GM03348 (cell line): ENCODE measurements at places on chromosomes 5 and 9.

GRCh38 chr9:16294133-16294770, 576.2 kb downstream of the BNC2 start:
- peak; percentile 61 for DNase-seq

- no peak for DNase-seq
Observed at GRCh38 chr5:68246802-68247201, 31.2 kb downstream of the PIK3R1 start.

GRCh38 chr5:159098603-159099436, 896 bp downstream of the EBF1 start:
- peak; percentile 72 for DNase-seq

DNA sequence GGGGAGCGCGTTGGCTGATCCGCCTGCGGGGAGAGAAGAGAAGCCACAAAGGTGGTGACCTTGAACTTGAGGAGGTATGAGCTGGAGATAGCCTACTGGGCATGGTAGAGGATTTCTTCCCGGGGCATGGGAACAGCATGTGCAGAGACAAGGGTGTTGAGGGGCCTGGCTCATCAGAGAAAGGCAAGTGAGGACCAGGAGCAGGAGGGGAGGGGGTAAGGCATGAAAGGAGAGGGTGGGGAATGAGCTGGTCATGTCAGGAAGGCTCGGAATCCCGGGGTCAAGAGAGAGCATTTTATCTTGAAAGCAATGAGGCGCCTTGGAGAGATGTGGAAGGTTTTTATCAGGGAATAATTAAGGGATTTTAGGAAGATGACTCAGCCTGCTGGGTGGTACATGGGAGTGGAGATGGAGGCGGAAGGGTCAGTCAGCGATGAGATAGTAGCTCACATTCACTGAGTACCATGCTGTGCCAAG, 121.1 kb downstream of the LHX2 start:
- DNase-seq, result no peak

- no peak for DNase-seq
Observed at GRCh38 chr5:106610041-106610440, 1060.7 kb downstream of the EFNA5 start.

- DNase-seq, result peak; percentile 75
Observed at GRCh38 chr5:53246042-53246836, 136.7 kb upstream of the MOCS2 start.

DNA sequence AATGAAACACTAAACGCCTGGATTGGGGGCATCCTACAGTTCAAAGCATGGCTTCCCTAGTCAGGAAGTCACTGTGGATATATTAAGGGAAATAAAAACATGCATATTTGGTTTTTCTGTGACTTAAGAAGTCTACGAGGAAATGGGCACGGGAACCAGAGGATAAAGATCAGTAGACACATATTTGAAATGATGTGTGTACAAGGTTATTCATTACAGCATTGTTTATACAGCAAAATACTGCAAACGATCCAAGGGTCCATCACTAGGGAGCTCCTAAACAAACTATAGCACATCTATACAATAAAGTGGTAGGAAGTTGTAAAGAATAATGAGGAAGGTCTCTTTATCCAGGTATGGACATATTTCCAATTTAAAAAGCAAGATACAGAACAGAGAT, 71.8 kb downstream of the EFNA5 start:
- DNase-seq, result no peak

GRCh38 chr5:107127878-107128277, 542.9 kb downstream of the EFNA5 start:
- no peak for DNase-seq

DNA sequence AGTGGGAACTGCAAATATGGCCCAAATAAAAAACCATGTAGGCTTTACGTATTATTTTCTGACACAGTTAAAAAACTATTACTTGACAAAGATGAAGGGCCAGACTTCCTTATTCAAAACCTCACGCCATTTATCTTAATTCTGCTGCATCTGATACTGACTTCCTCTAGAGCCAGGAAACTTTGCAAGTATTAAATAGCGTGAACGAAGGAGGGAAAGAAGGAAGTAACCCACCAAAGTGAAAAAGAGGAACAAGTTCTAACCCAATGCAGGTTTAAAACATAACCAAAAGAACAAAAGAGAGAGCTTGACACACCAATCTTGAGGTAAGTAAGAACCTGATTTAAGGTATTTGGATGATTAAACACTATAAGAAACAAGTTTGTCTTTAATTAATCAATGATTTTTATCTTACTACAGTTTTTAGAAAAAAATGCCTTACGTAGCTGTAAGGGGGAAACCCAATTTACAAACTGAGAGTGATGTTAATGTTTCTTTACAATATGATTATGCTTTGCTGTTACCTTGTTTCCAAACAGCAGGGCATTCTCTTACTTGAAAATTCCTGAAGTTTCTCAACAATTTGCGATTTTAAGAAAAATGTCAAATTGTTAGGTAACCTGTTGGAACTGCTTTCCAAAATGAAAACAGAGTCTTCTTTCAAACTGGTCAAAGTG, at the start of gene GAPT:
TSS of gene GAPT (plus strand) at position 220 of the 677 bp plus-strand sequence. CDS start 3,102 bp downstream, outside the sequence.
- DNase-seq, result no peak

DNA sequence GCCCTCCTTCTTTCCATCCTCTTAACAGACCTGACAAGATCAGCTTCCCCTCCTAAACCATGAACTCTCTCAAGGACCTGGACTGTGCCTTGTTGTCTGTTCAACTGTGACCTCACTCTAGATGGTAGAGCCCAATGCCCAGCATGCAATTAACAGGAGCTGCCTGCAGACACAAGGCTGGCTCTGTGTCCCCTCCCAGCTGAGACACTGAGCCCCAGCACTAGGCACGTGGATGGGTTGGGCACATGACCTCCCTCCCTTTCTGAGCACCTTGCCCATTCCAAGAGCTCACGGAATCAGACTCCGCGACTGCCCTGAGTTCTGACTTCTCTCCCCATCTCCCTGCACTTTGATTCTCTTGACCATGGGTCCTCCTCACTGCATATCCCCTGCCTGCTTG, 93.5 kb upstream of the LRRTM2 start:
- DNase-seq, result no peak
